HuH-7.5 (cell line): ENCODE measurements at places on chromosomes 5 and 9.

DNA sequence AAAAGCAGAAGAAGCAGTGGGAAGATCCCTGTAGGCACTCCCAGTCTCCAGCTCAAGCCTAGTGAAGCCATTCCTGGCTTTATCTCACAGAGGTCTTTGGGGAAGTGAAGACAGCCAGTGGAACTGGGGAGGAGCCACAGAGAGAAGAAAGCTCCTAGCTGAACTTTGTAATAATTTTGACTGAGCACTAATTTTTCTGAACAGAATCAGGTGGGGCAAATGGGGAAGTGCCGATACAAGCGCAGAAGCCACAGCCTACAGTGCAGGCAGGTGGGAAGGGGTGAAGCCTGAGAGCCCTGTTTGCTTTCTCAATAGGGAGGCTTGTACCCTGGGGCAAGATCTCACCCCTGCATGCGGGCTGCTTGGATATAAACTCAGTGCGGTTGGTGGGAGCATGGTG lies 48.4 kb upstream of the SNAPC3 start:
- DNase-seq: no peak

DNA sequence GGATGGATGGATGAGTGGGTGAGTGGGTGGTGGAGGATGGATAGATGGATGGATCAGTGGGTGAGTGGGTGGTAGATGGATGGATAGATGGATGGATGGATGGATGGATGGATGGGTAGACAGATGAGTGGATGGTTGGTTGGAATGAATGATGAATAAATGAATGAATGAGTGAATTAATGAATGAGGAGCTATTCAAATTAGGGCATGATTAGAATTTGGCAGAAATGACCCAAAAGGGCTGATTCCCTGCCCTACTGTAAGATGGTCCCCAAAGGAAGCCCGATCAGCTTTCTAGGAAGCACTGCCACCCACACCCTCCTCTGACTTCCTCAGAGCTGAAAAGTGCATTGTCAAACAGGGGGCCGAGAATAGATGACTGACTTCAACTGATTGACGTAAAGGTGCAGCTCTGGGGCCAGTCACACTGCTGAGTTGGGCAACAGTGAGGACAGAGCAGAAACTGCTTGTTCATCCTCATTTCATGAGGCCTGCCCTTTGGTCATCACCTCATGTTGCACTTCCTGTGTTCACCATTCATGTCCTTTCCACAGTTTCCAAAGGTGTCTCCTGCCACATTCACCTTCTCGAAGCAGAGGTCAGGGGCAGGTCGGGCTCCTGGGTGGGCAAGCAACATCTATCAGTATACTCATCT lies 34.3 kb downstream of the NIPAL4 start:
- no peak for DNase-seq

DNA sequence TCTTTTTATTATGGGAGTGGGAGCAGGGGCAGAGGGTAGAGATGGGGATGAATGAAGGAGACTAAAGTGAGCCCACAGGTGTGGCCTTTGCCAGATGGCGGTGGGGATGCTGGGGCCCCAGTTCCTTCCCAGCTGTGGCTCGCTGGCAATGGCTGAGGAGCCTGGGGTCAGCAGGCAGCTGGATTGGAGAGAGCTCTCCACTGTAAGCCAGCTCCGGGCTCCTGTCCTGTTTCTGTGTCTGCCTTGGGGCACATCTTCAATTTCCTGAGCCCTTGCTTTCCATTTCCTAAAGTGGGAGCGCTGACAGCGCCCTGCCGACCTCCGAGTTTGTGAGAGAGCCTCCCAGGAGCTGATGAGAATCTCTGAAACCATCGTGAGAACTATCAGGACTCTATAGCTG lies 75.6 kb upstream of the SPRY4 start:
- DNase-seq: no peak

DNA sequence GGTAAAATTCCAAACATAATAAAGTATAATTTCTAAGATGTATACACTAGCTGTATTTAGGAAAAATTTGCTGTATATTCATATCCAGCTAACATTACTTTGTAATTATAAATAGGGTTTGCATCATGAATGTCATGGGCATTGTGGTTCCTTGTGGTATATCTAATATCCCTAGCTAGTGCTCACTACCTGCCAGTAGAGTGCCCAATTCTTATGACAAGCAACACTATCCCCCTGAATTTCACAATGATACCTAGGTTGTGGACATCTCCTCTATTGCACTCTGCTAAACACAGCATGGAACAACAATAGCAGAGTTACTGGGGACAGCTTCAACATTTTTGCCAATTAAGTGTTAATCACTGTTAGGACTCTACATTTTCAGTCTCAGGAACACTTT lies 1656.5 kb downstream of the EFNA5 start:
- no peak for DNase-seq

DNA sequence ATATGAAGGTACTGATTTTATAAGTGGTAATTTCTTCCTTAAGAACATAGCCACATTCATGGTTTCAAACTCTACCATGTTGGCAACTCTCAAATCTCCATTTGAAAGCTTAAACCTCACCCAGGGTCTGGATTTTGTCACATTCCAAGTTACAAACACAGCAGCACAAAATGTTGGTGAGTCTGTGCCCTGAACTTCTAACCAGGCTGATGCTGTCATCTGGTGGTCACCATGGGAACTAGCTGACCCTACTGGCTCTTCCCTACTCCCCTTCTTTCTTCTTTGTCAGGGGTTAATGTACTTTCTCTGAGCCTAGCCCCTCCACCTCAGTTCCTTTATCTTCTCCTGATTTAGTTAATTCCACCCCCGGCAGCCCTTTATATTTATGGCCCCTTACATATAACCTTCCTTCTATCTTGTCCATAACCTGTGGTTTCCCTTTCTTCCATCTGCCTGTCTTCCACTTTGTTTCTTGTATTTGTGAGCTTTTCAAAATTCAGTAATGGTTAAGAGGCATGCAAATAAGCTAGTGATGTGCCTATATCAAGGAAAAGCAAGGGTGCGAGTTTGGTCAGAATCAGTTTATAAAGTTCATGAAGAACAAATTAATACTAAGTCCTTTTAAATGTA lies 35.9 kb downstream of the TGFBR1 start:
- no peak for DNase-seq

- no peak for DNase-seq
These were observed 244.3 kb downstream of the DENND1A start for GRCh38 chr9:123685489-123686083.

GRCh38 chr5:57302164-57302563 lies 128.3 kb downstream of the GPBP1 start:
- no peak for DNase-seq

DNA sequence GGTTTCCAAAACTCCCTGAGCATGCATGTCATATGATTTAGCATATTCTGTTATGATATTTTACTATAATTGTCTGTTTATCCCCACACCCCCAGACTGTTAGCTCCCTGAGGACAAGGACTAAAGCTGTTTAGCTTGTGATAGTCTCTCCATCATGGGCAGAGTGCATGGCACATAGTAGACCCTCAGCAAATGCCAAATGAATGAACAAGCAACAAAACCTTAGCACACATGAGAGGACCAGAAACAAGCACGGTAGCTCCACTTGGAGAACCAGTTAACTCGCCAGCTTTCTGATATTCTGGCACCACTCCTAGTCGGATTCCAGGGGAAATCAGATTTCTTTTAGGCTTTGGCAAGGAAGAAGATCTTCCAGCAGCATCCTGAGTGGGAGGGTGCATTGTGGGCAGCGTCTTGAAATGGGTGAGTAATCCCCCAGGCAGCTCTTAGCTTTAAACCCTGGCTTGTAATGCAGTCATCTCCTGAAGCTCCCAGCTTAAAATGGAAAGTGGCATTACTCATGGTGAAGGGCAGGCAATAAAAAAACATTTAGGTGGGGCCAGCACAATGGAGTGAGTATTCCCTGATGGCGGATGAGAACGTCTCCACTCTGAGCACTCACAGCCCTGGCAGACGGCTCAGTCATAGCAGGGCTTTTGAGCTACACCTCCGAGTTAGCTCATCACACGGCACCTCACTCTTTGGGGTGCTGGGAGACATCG lies 41.1 kb downstream of the FGF1 start:
- no peak for DNase-seq

DNA sequence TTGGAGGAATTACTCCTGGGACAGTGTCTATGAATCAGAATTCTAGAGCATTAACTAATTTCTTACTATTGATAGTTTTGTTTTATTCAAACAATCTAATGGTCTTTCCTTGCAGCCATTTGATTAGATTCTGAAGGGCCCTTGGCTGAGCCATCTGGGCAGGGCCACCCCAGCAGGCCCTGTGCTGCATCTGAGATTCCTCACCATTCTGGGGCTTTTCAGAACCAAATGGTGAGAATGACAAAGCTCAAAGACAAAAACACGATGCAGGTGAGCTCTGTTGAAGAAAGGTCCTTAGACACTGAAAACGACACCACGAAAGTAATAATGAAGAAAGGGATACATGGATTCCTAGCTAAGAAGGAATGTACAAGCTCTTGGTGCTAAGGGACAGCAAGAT lies 321.0 kb upstream of the IRX4 start:
- no peak for DNase-seq

GRCh38 chr5:153960269-153961215 lies 78.2 kb downstream of the FAM114A2 start:
- no peak for DNase-seq

GRCh38 chr5:28380167-28380566 lies 1341.8 kb upstream of the CDH9 start:
- DNase-seq: no peak

DNA sequence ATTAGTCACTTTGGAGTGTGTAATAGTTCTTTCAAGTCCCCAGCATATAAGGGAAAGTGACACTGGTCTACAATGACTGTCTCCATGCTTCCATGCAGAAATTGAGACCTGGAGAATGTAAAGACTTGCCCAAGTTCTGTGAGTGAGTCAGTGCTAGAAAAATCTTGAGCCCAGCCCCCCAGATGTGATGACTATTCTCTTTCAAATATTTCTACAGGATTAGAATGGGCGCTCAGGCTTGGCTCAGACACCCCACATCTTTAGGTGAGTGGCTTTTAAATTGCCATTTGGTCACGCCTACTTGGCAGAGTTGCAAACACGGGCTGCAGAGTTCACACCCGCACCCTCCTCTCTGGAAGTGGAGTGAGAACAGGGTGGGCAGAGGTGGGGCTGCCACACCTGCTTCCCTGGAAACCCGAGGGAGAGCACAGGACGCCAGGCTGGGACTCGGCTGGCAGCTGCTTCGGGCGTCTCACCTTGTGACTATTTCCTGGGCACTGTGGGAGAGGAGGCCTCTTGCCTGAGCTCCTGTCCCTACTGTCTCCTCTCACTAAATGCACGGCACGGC lies 37.6 kb downstream of the ROPN1L start:
- DNase-seq: no peak

DNA sequence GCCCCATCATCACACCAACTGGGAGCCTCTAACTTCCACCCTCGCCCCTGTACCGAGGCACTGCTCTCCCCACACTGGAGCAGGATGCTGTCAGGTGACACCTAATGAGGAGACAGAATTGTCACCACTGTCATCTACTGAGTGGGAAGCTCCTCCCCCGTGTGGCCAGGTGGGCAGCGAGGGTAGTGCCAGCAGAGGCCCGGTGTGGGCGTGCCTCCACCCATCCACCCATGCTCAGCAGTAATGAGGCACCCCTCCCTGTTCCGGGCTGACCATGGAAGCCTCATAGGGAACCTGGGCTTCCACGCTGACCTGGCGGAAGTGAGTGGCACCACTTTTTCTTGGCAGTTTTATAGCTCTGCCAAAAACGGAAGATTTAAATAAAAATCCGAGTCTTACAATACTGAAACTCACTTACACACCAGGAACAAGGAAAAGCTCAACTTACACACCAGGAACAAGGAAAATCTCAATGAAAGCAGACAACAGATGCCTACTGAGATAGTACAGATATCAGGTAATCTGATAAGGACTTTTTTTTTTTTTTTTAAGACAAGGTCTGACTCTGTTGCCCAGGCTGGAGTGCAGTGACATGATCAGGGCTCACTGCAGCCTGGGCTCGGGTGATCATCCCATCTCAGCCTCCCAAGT lies 30.6 kb upstream of the ASS1 start:
- no peak for DNase-seq

- DNase-seq: no peak
These were observed 188.4 kb downstream of the TSSK1B start for GRCh38 chr5:113246361-113246870.

DNA sequence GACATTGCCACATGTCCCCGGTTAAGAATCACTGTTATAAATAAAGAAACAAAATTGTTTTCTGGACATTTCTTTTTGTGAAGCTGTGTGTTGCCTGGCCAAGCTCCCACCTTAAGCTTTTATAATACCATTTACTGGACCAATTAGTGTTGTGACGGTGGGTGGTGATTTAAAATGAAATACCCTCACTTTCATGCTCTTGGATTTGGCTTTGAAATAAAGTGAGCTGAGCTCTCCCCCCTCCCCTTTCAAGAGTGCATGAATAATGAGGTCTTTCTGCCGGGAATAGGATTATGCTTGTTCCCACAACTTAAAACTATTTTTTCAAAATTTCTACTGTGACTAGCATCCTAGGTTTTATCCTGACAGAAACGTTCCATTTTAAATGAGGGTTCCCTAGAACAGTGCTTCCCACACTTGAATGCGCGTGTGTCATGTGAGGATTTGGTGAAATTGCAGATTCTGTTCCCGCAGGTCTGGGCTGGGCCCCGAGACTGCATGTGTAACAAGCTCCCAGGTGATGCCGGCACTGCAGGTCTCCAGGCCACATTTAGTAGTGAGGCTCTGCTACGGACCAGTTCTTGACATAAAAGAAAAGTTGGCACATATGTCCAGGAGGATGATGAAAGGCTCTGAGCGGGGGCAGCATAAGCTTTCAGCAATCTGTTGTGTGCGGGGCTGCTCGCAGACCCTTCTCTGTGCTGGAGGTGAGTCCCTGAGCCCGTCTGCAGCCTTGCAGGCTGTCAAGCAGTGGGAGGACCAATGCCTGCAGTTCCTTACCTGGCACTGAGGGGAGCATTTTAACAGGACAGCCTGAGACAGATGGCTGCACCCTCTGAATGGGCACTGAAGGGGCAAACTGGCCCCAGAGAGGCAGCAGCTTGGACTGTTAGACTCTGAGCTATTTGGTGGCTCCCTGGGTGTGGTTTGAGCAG lies 24.4 kb downstream of the IQGAP2 start:
- DNase-seq: no peak

DNA sequence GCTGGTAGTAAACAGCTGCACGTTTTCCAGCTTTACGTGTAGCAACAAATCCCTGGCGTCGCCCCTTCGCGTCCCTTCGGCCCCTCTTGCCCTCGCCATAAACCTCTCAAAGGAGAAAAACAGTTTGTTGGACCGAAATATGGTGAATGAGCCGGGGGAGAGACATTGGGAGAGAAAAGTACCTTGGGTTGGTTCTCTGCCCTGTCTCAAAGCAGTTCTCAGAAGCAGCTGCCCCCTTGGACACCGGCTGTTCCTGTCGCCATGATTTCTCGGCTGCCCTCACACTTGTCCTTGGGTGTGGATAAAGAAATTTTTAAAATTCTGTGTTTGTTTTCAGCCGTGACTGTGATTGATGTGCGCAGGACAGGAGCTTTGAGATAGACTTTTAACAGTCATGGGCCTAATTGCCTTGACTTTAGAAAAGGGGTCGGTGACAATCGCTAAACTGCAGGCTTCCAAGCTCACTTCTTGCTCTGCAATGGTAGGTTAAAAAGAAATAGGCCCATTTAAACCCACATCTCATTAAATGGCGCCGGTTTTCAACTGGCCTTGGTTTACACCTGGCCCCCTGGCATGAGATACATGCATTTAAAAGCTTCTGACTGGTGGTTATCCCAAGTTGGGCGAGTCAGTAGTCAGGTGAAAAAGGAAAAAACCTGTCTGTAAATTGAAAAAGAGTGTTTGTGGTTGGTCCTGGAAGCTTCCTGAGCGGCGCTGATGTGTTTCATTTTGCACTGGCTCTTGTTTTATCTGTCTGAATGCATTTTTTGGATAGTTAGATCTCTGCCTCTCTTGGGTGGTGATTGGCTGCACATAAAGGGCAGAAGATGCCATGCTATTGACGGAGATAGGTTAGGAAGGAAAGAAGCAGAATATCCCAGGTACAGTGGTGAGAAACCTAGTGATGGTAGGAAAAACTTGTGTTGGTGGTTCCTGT lies 983 bp downstream of the RCL1 start:
- DNase-seq: no peak
